Chondrocyte (in vitro differentiated cells): ENCODE measurements at places on chromosomes 12 and 14.

DNA sequence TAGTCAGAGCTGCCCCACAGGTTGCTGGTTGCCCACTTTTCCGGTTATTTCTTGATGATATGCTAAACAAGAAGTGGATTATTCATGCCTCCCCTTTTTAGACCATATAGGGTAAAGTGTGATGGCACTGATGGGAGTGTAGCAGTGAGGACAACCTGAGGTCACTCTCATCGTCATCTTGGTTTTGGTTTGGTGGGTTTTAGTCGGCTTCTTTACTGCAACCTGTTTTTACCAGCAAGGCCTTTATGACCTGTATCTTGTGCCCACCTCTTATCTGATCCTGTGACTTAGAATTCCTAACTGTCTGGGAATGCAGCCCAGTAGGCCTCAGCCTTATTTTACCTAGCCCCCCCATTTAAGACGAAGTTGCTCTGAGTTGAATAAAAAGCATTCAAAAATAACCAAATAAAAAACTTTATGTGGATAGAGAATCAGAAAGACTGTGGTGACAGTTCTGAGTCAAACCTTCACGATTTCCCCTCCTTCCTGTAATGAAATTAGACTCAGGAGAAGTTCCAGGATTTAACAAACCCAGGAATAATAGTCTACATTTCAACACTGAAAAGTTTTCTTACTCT, 144.2 kb downstream of the PAWR start:
- no peak for DNase-seq

DNA sequence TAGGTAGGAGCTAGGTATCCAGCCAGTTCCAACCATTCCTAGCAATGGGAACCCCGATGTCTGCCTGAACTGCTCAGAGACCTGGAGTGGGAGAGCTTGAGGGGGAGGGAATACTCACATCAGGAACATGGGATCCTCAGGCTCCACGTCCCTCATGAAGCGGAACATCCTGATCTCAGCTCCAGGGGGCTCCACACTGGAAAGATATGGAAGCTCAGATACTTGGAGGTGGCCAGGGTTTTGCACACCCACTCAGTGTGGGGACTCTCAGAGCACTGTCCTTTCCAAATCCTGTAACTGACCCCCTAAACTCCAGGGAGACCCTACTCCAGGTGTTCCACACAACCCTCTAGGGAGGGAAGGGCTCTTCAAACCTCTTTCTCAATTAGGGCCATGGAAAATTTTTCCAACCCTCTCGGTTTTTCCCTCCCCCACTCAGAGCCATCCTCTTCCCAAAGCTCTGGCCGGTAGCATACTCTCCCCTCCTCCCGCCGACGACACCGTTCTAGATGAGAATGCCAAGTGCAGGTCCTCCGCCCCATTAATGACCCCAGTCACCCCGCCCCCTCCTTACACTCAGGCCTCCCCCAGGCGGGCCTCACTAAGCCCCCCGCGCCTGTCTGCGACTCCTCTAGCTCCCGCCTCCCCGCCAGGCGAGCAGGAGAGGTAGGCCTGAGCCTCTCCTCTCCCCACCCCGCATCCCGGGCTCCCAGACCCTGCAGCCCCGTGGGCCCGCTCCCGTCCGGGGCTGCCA, 597 bp downstream of the MLF2 start:
- DNase-seq, result no peak

DNA sequence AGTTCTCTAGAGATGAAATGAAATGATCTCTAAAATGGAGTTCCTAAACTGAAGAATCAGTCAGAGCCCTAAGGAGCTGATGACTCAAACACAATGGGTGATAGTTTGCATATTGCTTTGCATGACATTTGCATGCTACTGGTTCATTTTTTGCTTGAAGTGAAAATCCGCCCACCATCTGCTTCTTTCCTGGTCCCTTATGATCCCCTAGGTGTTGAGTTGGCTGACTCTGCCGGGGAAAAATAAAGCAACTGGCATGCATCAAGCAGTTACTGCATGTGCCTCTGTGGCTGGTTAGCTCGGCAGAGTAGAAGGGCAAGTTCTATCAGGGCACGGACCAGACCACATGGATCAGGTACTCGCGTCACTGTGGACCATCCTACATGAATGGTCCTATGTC, 151.1 kb downstream of the PPM1H start:
- DNase-seq, result no peak

DNA sequence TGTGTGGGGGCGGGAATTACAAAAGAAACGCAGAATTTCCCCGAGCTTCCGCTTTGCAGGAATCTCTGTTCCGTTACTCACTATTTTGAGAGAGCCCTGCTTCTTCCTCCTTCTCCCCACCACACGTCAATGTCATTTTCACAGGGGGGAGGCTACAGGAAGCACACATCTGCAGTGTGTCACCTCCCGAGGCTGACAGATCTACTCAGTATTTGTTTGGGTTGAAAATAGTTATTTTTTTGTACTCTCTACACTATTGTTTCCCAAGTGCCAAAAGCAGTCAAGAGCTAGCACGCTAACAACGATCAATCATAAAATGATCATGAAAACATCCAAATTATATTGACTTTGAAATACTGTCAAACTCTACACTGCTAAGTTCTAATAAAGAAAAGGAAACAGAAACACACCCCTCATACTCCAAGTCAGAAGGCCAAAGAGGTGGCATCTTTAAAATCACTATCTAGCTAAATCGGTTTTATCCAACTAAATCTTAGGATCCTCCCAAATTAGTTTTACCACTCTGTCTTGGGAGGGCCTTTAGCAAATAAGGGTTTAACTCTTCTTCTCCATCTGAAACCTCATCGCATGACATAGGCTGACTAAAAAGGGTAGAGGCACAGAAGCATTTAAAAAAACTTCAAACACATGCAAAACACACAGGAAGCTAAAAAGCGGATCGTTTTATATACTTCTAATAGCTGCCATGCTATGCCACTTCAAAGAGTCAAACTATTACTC, 51.8 kb downstream of the FOXN3 start:
- DNase-seq, result no peak

DNA sequence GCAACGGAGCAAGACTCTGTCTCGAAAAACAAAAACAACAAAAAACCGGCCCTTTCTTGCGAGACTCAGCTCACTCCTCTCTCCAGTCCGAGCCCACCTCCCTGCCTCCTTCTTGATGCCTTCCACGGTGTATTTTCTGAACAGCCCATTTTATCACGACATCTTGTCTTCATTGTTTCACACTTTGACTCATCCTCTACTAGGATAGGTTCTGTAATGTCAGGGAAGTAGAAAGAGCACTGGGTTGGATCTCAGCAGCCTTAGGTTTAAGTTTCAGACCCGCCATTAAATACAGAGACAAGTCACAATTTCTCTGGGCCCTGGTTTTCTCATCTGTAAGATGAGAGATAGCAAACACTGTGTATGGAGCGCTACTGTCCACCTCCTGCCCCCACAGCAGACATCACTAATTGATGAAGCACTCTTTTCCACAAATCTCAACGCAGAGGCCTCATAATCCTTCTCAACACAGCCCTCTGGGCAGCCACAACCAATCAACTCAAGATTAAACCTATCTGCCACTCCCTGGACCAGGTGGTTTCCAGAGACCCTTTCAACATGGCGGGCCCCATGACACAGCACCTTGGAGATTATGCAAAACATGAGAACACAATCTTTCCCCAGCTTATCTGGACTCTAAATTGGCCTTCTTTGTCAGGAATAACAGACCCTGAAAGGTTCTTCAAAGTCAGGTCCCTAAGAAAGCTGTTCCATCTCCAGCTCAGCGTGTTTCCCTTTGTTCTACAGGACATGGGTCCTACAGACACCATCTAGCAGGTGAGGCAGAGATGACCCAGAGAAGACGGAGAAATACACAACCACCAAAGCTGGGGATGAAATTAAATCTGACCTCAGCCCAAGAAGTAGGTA, 35.6 kb downstream of the CCDC88C start:
- DNase-seq, result no peak

DNA sequence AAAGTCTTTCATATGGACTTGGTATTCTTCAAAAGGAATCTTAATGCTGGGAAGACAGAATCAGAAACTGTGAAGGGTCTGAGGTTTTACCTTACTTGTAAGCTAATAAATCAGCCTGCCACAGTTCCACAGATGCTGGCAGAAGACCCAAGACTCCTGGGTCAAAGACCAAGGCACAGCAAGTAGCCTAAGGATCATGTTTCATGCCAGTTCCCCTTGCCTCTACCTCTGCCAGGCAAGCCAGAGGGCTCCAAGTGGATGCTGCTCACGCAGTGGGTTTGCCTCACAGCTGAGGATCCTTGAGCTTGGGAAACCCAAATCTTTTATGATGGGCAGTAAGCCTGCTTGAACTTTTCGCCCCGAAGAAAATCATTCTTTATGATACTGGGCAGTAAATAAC, 15.2 kb upstream of the RXYLT1 start:
- DNase-seq, result no peak
